ENCODE measurements at places on chromosomes 16 and 17.

DNA sequence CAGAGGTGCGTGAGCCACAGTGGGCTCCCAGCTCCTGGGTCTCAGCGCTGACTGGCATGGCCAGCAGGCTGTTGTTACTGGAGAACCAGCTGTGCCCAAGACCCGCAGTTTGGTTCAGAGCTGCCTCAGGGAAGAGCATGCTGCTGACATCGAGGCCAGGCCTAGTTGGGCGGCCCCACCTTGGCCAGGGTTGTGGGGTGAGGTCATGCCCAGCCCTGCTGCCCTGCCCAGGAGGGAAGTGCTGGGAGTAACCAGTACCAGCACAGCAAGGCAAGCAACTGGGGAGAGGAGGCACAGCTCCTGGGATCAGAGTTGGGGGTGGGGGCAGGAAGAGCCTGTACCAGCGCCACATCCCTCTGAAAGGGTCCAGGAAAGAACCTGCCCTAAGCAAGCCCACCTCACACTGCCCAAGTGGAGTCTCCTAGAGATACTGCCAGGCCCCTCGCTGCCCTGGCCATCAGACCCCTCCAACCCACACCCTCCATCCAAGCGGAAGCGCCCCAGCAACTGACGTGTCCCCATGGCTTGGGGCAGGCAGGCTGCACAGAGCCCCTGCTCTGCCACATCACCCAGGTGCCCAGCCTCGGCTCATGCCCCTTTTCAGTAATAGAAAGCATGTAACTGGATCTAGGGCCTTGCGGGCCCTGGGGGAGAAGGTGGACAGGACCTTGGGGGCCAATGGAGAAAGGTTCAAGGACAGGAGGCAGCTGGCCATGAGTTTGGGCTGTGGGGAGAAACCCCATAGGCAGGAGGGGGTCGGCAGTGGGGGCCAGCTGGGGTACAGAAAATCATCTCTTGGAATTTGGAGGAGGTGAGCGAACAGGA lies 990 bp downstream of the DOK4 start:
- no peak for DNase-seq

DNA sequence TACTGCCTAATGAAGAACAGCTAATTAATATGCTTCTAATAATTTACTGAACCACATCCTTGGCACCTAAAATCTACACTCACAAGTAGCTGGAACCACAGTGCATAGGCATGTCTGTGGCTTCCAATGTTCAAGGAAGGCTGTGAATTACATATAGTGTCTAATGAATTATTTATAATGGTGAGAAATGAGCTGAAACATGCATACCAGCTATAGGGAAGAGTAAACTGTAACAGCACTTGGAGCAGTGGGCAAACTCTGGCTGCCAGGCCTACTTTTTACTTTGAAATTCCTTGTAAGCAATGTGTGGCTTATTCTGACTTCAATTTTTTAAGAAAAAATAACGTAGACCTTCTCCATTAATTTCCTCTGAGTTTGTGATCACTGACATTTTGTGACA lies 953.2 kb upstream of the CDH8 start:
- DNase-seq, result no peak

DNA sequence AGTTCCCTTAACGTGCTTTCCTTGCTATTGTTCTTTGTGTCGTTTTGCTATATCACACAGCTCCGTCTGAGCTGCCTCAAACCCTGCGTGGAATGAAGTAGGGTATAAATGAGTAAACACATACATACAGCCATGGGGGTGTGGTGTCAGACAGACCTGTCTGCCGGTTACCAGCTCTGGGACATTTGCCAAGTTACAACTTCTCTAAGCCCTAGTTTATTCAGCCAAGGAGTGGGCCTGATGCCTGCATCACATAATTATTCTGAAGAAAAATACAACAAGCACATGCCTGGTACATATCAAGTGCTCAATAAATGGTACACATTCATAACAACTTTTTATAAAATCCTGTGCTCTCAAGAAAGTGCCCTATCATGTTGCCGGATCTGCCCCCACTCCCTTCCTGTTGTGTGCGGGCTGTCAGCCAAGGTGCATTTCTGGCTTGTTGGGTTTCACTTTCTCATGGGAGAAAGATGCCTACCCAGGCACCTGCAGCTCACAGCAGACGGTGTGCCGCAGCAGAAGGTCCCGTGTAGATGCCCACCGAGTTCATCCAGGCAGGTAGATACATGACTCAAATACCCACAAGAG lies 30.5 kb downstream of the SMPD3 start:
- peak; percentile 86 for DNase-seq

DNA sequence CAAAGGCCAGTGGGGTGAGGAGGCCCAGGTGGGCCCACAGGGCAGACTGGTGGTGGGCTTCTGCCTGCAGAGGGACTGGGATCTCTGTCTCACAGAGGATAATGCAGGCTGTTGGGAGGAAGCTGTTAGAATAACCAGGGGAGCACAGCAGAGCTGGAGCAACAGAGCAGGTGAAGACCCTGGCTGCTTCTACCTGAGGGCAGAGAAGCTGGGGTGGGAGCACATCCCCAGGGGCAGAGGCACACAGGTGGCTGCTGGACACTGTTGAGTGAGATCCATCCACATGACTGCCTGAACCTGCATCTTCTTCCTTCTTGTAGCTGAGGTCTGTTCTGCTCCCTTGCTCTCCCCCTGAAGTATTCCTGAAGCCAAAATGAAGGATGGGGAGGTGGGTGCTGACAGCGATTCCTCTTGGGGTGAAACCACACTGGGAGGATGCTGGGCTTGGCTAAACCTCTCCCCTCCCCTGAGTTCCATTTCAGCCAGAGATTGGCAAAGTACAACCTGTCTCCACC lies 1725.0 kb downstream of the TP53TG3F start:
- no peak for DNase-seq

- no peak for DNase-seq
These were observed 31.7 kb upstream of the DHX40 start for GRCh38 chr17:59533694-59534093.

- DNase-seq, result no peak
These were observed 35.7 kb downstream of the TMC6 start for GRCh38 chr17:78092794-78093324.

GRCh38 chr17:78325076-78325687 lies 34.7 kb downstream of the SOCS3 start:
- DNase-seq, result no peak

DNA sequence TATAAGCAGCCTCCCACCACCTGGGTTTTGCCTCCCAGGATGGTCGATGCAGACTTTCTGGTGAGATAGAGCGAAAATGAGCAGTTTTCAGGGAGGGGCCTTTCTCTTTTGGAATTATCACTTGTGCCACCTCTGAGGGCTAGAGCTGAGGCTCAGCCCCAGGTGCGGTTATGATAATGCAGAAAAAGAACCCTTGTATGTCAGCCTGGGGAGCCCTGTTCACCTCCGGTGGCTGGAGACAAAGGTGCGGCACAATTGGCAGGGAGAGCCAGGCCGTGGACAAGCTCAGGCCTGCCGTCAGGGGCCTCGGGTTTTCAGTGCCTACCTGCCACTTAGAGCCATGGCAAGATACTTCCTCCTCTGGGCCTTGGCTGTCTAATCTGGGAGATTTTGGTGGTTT lies 4.4 kb downstream of the SCPEP1 start:
- no peak for DNase-seq

DNA sequence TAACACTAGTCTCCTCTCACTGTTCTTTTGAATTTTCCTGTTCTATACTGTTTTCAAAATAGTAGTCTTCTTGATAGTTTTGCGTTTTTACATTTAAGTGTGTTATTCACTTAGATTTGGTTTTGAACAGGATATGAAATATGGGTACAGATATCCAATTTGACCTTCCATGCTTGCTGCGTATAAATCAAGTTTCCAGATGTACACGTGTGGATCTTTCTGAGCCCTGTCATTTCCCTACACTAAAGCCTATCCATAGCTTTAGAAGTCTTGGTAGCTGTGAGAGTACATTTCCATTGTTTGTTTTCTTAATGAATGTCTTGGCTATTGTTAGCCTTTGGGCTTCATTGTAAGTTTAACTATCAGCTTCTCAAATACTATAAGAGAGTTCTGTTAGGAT lies 20.4 kb downstream of the CYLD start:
- DNase-seq, result no peak

DNA sequence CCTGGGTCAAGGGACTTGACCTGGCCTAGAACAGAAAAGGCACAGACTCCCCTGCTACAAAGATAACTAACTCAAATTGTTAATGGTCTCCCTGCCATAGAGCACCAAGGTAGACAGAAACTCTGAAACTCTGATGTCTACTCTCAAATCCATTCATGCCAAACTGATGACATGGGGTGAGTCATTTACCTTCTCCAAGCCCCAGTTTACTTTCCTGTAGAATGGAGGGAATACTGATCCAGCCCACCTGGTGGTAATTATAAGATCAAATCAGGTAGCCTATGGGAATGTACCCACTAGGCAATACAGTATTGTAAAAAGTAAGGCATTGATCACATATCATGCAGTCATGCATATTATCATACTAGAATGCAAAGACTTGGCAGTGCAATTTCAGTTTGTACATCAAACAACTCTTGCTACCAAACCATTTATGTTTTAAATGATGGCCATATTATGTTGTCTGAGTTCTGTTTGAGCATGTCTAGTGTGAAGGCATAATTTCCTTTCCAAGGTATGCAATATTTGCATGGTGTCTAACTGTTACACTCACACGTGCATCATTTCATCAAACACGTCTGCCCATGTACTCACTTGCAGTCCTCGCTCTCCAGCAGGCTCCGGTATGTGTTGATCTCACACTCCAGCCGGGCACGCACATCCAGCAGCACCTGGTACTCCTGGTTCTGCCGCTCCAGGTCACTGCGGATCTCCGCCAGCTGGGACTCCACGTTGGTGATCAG lies 3.0 kb downstream of the KRT31 start:
- DNase-seq, result no peak

GRCh38 chr16:89153848-89154271 lies 17.7 kb upstream of the CDH15 start:
- no peak for DNase-seq

DNA sequence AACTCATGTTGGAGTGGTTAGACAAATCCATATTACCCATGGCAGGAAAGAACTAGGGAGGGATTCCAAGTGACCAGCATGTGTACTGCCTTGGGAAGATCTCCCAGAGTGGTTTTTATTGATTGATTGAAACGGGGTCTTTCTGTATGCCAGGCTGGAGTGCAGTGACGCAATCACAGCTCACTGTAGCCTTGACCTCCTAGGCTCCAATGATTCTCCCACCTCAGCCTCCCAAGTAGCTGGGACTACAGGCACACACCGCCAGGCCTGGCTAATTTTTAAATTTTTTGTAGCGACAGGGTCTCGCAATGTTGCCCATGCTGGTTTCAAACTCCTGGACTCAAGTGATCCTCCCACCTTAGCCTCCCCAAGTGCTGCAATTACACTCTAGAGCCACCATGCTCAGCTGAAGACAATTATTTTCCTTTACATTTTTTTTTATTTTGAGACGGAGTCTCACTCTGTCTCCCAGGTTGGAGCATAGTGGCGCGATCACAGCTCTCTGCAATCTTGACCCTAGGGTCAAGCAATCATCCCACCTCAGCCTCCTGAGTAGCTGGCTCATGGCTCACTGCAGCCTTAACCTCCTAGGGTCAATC lies 2.5 kb upstream of the TMUB2 start:
- DNase-seq, result no peak

DNA sequence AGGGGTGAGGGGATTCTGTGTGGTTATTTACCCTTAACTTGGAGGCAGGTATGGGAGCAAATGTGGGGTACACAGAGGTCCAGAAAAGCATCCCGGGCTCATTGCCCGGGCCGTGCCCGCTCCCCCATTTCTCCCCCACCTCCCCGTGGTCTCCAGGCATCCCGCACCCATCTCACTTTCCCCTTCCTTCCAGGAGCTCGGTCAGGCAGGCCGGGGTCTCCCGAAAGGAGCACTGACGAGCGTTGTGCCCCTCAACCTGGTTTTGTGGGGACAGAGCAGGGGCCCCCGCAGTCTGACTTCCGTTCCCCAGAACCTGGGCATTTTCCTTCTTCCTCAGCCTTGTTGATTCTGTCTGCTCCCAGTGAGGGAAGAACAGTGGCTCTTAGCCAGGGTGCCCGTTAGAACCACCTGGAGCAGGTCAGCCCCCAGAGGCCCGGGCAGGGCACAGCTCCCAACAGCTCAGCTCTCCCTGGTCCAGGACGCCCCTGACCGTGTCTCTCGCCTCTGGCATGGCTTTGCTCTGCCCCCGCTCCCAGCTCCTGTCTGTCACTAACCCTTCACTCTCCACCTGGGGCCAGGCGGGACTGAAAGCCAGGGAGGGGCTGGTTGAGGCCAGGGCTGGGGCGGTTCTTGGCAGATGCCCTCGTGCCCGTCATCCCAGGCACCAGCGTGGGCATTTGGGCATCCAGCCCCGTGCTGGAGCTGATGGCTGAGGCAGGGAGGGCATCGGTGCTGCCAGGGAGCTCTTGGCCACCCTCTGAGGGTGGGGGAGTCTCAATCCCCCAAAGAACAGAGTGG lies 12.5 kb upstream of the NUDT16L1 start:
- DNase-seq, result no peak

- DNase-seq, result peak; percentile 62
These were observed 18.6 kb downstream of the RAD51C start for GRCh38 chr17:58710948-58711552.

GRCh38 chr16:89732142-89732917 lies 11.0 kb downstream of the ZNF276 start:
- no peak for DNase-seq

GRCh38 chr17:75168998-75169397 lies 13.8 kb downstream of the SUMO2 start:
- DNase-seq, result no peak

- DNase-seq, result no peak
These were observed 33.9 kb upstream of the CLEC18B start for GRCh38 chr16:74455213-74455612.

- no peak for DNase-seq
These were observed 6.0 kb upstream of the AQP8 start for GRCh38 chr16:25210758-25211157.

DNA sequence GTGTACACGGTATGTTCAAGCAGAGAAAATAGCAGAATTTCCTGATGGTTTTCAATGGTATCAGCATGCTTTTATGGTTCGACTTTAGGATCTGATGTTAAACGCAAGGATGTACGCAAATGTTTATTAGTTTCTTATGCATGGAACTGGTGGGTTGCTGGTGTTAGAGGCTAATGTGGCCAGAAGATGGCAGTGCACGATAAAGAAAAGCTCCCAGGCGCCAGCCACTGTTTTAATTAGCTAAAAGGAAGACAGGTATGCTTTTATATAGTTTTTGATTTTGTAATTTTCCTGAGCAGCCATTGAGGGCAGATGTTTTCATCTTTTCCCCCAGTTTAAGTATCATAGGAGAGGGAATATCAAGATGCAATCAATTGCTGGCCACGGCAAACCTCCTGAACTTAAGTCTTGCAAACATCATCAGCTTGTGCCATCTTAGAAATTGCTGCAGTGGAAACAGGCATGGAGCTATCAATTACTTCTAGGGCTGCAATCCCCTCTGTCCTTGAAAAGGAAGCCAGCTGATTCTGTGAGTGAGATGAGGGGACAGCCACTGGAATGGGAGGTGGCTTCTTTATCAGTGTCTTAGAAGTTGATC lies 648.5 kb upstream of the RBFOX1 start:
- no peak for DNase-seq

GRCh38 chr16:81493755-81494433 lies 49.3 kb downstream of the CMIP start:
- DNase-seq, result no peak

- no peak for DNase-seq
These were observed 31.4 kb upstream of the GHDC start for GRCh38 chr17:42225646-42226045.
